SHP77 treated with DMSO at 0.1 percent for 48 hours (cell line): ENCODE measurements at places on chromosomes 11 and 22.

- no peak for DNase-seq
Observed at GRCh38 chr11:134509381-134510232, 97.6 kb upstream of the B3GAT1 start.

- DNase-seq = no peak
Observed at GRCh38 chr11:22133776-22134175, 59.1 kb upstream of the ANO5 start.

GRCh38 chr11:72257570-72257969 is 13.6 kb upstream of the PHOX2A start:
- no peak for DNase-seq

DNA sequence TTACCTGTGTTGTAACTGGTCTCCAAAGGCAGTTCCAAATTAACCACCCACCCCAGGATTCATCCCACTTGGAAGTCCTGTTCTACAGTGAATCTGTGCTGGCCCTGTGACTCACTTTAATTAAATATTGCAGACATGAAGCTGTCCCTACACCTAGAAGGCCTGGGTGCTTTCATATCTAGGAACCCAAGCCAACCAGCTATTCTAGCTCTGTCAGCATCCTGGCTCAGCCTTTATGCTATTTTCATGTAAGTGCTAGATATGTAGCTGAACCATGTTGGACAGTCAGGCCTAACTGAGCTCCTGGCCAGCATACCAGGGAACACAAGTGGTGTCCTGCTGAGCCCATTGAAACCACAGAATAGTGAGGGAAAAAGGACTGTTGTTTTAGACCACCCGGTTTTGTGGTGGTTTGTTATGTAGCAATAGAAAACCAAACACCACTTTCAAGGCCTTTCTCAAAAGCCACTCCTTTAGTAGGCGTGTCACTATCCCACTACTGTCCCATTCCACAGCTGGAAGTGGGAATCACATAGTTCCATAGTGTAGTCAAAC is 30.3 kb downstream of the CNTF start:
- no peak for DNase-seq
